ENCODE measurements at places on chromosomes 4 and X. TPM values are rescaled to one million over a fixed set of nuclear protein-coding genes. Genes with fewer than 3 reads are reported as not detected.

DNA sequence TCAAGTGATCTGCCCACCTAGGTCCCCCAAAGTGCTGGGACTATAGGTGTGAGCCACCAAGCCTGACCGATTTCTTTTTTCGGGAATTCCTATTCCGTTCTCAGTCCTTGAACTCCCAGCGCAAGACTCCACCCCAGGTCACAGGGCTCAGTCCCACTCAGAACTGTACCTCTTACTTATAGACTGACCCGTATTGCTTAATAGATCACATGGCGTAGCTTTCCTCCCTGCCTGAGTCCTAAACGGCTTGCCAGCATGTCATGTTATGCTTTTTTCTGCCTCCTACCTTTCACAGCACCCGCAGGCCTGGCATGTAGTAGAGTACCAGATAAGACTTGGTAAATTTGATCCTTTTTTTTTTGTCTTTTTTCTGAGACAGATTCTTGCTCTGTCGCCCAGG, 22.4 kb downstream of the SAT1 start:
- DNase-seq, result no peak

DNA sequence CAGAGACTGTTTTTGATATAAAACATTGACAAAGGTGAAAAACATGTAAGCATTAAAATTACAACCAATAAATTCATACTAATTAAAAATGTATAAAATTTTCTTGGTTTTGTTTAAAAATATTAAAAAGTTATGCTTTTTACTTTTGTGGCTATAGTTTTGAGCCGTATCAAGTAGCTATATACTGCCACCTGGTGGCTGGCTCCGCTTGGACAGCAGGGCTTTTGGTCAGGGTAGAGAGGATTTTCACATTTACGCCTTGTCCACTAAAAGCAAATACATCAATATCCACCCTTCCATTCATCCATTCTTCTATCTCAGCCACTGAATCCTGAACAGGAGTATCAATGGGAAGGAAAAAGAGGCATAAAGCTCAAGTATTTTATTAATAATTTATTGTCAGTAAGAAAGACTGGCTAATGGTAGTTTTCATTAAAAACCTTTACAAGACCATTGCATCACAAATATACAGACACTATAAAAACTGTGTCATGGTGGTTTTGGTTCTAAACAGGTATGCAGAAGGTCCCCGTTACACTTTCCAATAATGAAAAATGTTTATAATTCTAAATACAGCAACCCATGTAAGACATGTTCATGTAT, 32.1 kb upstream of the MTNR1A start:
- DNase-seq, result peak; percentile 29

DNA sequence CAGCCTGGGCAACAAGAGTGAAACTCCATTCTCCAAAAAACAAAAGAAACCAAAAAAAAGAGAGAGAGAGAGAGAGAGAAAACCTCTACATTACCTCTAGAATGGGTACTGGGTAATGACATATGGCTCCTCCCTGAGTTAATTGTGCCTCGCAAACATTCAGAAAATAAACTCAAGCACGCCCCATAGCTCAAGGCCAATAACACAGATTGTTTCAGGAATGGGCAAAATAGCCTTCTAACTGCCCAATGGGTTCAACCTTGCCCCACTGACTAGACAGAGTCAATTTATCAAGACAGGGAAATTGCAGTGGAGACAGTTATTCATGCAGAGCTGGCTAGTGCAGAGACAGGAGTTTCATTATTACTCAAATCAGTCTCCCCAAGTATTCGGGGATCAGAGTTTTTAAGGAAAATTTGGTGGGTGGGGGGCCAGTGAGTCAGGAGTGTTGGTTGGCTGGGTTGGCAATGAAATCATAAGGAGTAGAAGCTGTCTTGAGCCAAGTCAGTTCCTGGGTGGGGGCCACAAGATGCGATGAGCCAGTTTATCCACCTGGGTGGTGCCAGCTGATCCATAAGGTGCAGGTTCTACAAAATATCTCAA, 25.1 kb downstream of the NIPAL1 start:
- no peak for DNase-seq

DNA sequence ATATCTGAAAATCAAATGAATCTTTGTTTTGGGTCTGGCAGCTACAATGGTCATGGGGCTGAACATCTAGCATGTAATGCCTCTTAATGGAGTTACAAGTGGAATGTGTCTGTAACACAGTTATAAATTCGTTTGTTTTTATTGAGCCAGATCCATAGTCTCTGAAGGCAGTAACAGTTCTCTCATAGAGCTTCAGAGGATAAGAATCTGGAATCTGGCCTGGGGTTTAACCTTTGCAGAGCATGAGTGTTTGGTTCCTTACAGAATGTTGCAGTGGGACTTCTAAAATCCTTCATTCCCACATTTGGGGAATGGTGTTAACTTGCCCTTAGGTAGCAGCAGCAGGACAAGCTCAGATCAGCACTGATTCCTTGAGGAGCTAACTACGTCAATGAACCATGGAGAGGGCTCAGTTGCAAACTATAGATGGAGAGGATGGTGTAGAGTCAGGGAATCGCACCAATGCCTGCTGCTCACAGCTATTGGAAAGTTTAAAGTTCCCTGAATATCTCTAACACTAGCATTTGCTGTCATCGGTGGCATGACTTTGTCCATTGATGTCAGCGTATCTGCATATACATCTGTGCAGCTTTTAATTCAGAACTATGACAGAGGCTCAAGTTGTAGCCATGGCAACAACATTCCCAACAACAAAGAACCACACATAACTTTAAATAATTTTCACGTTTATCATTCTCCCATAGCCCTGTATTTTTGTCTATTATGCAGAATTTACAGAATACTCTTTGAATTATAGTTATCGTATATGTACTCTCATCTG, 72.2 kb downstream of the RASGEF1B start:
- DNase-seq, result no peak

DNA sequence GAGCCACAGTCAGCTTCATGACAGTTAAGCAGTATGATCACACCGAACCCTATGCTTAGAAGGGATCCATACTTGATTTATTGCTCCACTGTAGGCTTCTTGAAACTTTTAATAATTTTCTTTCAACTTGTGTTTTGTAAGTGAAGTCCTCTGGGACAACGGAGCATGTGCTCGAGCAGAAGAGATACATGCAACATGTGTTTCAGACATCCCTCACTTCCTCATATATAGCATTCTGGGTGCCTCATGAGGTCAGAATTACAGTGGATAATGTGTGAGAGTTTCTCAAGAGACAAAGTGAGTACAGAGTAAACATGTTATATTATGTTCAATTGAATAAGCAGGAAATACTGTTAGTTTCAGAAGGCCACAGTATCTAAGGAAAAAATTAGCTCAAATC, 893.2 kb downstream of the FAT4 start:
- no peak for DNase-seq

Gene COX18
- total RNA-seq, result 38.0 TPM

DNA sequence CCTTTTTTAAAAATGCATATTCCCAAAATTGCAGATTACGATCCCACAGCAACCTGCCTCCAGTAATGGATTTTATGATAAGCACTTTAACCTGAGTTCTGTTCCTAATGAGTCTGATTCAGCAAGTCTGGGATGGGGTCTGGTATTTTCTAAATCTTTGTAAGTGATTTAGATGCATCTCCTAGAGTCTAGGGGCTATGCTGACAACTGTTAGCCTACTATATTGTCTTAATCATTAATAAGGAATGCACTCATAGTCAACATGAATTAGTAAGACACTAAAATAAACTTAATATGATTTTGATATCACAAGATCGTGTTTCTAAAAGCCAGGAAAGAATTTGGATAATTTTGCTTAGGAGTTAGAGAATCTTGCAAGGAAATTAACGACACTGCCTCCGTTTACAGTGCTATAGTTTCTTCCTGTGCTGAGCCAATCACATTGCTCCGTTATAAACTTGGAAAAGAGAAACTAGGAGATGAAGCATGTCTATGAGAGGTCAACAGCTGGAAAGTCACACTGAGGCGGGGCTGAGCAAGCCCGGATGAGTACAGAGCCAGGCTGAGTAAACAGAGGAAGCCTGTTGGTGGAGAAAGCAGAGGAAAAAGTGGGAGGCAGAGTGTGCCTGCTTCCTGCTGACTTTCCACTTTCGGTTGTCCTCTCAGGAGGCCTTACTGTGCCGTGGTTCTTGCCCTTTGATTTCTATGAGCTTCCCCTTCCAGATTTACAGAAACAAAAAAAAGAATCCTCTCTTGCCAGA, 5.4 kb downstream of the SCARB2 start:
- DNase-seq, result peak; percentile 83

Gene DKK2
- 0.87 TPM for total RNA-seq

GRCh38 chrX:36804066-36804465, 204.1 kb upstream of the FAM47C start:
- no peak for DNase-seq

- no peak for DNase-seq
These were observed 5.2 kb downstream of the APLN start for GRCh38 chrX:129649268-129650182.

- DNase-seq, result no peak
These were observed 452.2 kb upstream of the FTHL17 start for GRCh38 chrX:31523884-31524536.

Gene ZNF185
- total RNA-seq, result 0.62 TPM

GRCh38 chrX:70279081-70279480, 2.9 kb upstream of the RAB41 start:
- no peak for DNase-seq

DNA sequence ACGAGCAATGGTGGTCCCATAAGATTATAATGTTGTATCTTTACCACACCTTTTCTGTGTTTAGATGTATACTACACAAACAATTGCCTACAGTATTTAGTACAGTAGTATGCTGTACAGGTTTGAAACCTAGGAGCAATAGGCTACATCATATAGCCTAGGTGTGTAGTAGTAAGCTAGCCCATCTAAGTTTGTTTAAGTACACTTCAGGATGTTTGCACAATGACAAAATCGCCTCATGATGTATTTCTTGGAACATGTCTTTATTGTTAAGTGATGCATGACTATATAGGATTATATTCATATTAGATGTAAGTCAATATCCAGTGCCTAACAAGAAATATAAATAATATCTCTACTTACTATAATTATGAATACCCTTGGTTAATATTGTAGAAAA, 104.6 kb downstream of the SLC10A6 start:
- no peak for DNase-seq

Gene NIPAL1
- total RNA-seq, result 1.5 TPM

Gene MAGEE2
- not detected for total RNA-seq

GRCh38 chrX:53379008-53379710, 43.3 kb downstream of the SMC1A start:
- DNase-seq, result no peak

- peak; percentile 48 for DNase-seq
These were observed 307.4 kb upstream of the SMIM31 start for GRCh38 chr4:164446516-164446915.

Gene SYN1
- total RNA-seq, result not detected

GRCh38 chr4:182576601-182577289, 333.5 kb downstream of the TENM3 start:
- DNase-seq, result no peak

Gene F8
- 2.8 TPM for total RNA-seq

Gene NXF3
- 0.10 TPM for total RNA-seq

GRCh38 chrX:78517124-78517523, 142.0 kb downstream of the RTL3 start:
- DNase-seq, result no peak

- DNase-seq, result no peak
These were observed 76.3 kb upstream of the ADRA2C start for GRCh38 chr4:3689576-3690550.

Gene UCP1
- not detected for total RNA-seq

Gene HTN1
- total RNA-seq, result not detected

DNA sequence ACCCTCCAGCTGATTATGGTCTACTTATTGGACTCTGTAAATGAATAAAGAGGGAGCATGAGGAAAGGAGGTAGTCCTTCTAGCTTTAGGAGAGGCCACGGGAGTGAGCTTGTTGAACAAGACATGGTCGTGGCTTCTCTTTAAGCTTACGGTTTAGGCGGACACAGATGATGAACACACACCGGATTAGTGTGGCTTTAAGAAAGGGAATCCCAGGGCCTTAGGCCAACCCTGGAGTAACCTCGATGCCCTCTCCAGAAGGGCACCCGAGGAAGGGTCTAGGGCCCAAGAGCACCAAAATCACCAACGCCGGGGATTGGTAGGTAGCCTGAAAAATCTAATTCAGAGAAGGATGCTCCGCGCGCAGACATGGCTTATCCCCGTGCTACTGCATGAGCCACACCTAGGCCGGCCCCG, 39.4 kb downstream of the ERVMER34-1 start:
- DNase-seq, result no peak

- DNase-seq, result no peak
These were observed 2.9 kb upstream of the EIF1AX start for GRCh38 chrX:20144491-20144890.

DNA sequence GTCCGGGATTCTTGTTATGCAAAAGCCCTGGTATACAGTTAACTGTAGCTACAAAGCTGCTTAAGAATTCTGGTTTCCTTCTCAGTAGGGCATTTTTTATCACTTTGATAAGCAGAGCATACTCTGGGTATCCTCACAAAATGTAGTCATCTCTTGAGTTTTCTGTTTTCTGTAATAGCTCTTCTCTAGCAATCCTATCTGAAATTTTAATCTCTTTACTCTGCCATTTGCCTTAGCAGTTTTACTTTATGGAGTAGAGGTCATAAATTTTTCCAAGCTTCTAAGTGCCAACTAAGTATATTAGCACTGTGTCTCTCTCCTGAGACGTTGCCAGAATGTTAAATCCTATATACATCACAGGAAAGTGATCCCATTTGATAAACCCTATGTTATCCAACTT, 28.0 kb upstream of the BANK1 start:
- DNase-seq, result no peak

Gene ADAMTS3
- total RNA-seq, result 6.4 TPM

Gene CTAG2
- not detected for total RNA-seq

GRCh38 chr4:132332932-132333723, 816.0 kb upstream of the PCDH10 start:
- DNase-seq, result peak; percentile 6

- DNase-seq, result no peak
These were observed 33.0 kb downstream of the GRIA3 start for GRCh38 chrX:123217077-123217476.

- no peak for DNase-seq
These were observed 47.6 kb downstream of the SH3KBP1 start for GRCh38 chrX:19839770-19840254.

DNA sequence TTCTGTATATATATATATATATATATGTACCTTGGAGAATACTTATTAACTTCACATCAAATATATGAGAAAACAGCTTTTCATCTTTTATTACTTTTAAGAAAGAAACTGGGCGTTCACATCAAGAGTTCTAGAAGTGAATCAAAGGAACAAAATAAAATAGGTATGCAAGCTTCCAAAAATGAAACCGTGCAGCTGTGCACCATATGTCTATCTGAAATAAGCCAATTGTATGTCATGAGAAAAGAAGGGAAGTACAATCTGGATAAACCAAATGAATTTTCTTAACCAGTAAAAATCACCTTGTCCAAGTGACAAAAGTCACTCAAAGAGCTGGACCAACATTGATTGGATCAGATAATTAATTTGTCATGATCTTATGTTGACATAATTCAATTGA, 405.4 kb upstream of the TECRL start:
- no peak for DNase-seq
